Fibroblast of skin of scalp (primary cell): ENCODE measurements at places on chromosomes 6 and 20.
A peak's percentile ranks its signal among the peaks of the same experiment; 100 is the strongest.

DNA sequence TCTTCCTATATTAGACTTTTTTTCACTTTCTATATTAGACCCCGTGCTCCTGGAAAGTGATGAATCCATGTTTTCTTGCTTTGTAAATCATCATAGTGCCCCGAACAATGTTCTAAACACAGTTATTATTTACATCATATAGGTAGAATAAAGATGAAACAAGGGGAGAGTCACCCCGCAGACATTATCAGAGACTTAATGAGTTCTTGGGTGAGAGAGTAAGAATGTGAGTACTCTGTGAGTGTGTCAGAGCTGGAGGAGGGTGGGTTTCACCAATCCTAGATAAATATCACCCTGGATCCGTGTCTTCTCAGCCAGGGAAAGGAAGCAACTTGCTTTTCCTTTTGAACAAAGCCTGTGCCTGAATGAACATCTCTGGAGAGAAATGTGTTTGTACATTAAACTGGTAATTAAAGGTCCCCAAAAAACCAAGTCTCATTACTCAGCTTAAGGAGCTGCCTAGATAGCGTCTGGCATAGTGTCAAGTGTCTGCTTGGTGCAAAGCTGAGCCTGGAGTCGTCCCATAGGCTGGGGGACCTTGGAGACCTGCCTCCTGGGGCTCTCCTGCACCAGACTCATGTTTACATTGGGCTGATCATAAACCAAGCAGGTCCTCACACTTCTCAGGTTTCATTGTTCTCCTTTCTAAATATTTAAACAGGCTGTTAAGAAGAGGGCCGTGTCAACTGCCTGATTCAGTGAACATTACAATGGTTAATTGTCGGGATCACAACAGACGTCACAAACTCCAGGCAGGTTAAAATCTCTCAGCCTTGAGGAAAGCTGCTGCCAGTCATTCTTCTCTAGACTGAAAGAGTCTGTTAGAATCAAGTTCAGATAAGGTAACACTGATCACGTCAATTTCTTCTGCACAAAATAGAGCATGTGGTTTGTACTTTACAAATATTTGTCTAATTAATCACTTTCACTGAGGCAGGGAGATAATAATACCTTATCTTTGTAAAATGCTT is 179.7 kb upstream of the MYLIP start:
- no peak for DNase-seq

DNA sequence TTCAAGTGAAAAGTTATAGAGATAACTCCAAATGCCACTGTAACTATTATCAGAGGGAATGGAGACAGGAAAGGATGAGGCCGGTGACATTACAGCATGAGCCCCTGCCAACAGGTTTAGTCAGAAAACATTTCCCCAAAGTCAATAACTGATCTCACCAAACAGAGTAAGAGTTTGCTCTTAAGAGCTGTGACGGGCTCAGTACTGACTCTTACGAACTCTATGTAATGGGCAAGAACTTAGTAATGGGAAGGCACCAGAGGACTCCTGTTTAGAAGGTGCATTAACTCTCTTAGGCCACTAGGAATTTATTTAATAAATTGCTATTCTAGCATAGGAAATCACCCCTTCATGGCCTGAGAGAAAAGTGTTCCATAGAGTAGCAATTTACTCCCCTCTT is 76.8 kb downstream of the SAMD5 start:
- DNase-seq, result no peak

- peak; percentile 64 for DNase-seq
These were observed 654.5 kb upstream of the PTCHD4 start for GRCh38 chr6:48765352-48765961.

GRCh38 chr6:139129284-139129683 is 5.6 kb upstream of the HECA start:
- DNase-seq, result peak; percentile 85

- DNase-seq, result no peak
These were observed 21.6 kb upstream of the GJA1 start for GRCh38 chr6:121413879-121414278.

DNA sequence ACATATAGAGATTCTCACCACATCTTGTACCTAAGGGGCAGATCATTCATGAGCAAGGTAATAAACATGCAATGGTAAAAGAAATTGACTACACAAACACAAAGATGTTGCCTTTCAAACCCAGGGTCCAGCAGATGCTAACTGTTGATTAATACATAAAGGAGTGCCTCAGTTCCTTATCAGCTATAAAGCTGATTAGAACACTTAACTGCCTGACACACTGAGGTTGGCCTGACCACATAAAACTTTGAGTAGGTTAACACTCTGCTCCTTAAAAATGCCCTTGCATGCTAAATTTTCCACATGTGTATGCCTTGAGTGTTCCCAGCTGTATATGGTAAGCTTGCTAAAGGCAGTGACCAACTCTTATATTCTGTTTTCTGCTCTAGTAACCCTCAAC is 14.9 kb downstream of the CRISP2 start:
- no peak for DNase-seq

DNA sequence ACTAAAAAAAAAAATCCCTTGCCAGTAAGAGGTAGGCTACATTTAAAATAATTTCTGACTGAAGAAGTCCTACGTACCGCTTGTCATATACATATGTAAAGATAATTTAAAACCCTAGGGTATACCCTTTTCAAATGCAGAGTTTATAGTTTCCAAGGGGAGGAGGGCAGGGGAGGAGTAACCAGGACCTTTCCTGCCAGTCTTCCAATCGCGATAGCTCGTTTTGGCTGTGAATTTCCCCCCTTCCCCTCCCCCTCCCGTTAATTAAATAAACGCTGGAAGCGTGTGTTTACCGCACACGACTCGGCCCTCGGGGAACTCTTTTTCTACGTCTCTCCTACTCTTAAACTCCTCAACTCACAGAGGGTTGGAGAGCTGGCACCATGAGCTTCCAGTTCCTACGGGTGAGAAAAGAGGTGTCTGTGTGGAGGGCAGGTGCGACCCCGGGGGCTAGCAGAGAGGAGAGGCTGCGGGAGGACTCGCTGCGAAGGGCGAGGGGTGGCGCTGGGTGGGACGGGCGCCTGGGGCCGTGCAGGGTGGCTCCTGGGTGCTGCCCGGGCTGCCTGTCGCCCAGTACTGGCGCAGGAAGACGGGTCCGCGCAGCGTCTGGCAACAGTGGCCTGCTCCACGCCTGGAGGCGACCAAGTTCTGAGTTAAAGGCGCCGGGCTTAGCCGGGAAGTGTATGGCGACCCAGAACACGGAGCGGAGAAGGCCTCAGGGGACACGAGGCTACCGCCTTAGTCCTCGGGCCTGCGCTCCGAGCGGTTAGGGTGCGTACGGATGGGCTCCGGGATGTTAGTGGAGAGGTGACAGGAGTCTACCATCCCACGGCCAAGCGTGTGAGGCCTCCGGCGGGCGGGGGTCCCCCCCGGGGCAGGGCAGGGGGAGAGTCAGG is 4.1 kb upstream of the TFAP2C start:
- no peak for DNase-seq

DNA sequence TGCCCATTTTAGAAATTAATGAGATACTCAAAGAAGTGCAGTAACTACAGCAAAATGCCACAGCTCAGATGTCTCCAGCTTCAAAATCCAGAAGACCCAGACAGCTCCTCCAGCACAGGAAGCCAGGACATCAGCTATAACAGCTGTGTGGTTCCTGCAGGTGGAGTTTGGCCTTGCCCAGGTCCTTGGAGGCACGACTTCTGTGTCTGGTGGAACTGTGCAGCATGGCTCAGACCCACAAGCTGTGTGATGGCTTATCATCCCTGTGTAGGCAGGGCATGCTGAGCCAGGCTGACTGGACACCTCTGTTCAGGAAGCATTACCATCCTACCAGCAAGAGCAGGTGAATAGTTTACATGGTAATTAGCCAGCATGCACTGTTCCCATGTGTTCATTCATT is 26.5 kb upstream of the CD93 start:
- no peak for DNase-seq

DNA sequence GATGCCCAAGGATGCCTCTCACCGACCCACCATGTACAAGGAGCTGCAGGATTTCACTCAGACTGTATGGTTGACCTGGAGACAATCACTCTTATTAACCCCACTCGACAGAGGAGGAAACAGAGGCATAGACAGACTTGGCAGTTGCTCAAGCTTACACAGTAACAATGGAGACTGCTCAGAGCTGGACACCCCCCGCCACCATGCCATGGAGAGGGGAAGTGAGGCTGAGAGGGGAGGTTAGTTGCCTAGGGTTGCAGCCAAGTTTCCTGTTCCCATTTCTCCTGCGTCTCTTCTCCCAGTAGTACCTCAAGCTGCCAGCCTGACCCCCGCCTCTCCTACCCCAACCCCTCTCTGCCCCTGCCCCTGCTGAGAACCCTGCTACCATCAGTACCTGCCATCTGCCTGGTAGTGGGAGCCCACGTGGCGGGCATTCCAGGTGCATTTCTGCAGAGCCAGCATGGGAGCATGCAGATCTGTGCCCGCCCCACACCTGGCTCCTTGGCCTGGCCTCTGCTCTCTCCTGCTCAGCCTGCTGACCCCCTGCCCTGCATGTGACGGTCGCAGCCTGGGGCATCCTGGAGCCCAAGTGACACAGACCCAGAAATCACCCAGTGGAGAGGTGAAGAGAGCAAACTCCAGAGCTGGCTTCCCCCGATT is 157.7 kb downstream of the PREX1 start:
- no peak for DNase-seq

- DNase-seq, result no peak
These were observed 5.3 kb downstream of the NRN1 start for GRCh38 chr6:6001443-6001842.

DNA sequence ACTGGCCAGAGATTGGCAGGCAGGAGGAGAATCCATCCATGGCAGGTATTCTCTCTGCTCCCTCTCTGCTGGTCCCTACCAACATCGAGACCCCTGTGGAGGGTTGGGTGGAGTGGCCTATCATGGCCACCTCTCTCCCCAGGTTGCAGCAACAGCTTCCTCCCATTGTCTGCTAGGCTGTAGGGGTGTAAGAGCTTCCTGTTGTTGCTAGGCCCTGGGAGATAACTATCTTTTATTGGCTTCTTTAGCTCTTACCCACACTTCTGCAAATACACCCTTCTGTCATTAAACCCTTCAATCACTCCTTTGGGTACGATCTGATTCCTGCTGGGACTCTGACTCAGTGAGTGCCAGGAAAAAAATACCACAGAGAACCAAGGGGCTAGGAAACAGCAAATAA is 66.6 kb upstream of the FAM184A start:
- DNase-seq, result no peak

DNA sequence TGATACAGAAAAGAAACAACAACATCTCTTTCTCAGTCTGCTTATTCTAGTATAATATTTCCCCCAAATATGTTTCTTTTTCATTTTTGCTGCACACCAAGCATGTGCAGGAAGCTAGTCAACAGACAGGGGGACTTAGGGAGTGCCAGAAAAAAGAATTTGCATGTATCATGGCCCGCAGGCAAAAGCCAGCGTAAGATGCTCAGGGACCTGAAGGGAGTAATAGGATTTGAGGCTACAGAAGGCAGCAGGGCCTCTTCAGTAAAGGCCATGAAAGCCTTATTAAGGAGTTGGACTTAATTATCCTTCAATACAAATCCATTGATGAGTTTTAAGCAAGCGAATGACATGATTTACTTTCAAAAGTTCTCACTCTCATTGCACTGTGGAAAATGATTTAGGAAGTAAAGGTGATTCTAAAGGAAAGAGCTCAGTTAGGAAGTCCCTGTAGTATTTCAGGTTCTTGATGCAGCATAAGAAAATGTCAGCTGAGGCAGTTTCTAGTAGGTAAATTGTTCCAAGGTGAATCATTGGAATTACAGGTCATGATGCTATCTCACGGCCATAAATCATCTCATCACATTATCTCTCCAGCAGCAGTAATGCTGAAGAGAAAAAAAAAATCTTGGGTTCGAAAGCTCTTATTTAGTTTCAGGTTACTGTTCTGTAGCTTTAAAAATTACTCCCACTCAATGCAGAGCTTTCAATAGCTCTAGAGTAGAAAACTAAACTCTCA is 94.8 kb downstream of the PTCHD4 start:
- DNase-seq, result no peak

DNA sequence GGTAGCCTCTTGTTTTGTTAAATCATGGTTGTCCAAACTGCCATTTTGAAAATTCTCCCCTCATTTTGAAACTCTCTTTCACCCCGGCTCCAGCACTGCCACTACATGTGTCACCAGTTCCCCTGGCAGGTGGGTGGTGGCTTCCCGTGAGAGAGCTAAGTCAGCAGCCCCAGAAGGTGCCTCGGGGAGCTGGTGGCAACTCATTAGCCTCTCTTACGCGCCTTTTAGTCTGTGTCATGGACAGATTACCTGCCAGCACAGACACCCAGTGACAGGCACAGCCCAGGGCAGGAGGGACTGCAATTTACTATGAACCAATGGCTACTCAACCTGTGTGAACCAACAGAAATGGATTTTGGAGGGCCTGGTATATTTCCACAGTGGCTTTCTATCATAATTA is 147.1 kb upstream of the SASH1 start:
- DNase-seq, result no peak

DNA sequence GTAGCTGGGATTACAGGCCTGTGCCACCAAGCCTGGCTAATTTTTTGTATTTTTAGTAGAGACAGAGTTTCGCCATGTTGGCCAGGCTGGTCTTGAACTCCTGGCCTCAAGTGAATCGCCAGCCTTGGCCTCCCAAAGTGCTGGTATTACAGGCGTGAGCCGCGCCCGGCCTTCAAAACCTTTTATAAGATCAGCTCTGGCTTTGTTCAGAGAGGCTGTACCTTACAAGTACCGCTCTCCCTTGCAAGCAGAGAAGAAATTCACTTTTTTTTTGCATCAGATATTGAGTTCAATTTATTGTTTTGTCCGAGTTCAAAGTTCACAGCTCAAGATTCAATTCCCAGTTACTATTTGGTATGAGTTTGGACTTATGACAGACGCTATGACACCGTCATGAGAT is 1.9 kb upstream of the DNAAF9 start:
- DNase-seq, result no peak

- no peak for DNase-seq
These were observed 15.7 kb downstream of the ADISSP start for GRCh38 chr20:3751675-3752385.

GRCh38 chr6:135212935-135213334 is 31.8 kb downstream of the MYB start:
- peak; percentile 74 for DNase-seq

GRCh38 chr6:150905769-150906168 is 40.3 kb downstream of the MTHFD1L start:
- DNase-seq, result no peak

DNA sequence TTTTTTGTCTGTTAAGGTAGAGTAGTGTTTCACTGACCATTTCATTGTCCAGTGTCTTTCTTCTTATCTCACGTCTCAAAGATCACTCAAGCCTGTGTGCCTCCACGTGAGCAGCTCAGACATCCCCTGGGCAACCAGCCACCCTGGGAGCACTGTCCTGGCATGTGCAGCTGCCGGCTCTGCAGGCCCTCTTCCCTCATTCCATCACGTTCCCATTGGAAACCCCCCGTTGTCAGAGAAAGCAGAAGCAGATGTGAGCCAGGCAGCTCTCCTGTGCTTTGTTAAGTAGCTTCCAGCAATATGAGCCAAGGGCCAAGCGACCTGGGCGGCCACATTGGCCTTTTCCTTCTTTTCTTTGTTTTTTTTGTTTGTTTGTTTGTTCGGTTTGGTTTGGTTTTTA is 233.2 kb upstream of the SYNDIG1 start:
- peak; percentile 75 for DNase-seq

DNA sequence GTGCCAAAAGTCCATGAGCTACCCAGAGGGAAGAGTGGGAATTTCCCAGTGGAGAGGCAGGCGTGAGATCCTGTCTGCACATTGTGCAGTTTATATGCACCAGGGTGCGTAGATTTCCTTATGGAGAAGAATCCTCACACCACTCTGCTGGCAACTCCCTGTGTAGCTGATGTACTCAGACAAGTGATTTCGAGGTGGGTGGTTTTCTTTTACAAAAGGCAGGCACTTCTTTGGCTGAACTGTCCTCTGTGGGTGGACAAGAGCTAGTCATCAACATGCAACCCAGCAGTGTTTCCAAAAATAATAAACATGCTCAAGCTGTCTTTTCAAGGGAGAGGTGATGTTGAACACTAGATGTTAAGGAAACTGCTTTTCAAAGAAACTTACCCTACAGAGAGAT is 121.7 kb upstream of the NXT1 start:
- DNase-seq, result peak; percentile 48
